Esophagus mucosa (tissue), 1 donor: ENCODE measurements at places on chromosomes 7 and 10.
A peak's percentile ranks its signal among the peaks of the same experiment; 100 is the strongest.

GRCh38 chr7:20700453-20701227 lies 85.2 kb downstream of the ABCB5 start:
- ATAC-seq = no peak

- ATAC-seq = no peak
Observed at GRCh38 chr7:7848246-7848645, 120.3 kb upstream of the GLCCI1 start.

- ATAC-seq = no peak
Observed at GRCh38 chr7:158357898-158358821, 229.5 kb downstream of the PTPRN2 start.

GRCh38 chr10:2745666-2746065 lies 321.7 kb upstream of the PFKP start:
- ATAC-seq = no peak

DNA sequence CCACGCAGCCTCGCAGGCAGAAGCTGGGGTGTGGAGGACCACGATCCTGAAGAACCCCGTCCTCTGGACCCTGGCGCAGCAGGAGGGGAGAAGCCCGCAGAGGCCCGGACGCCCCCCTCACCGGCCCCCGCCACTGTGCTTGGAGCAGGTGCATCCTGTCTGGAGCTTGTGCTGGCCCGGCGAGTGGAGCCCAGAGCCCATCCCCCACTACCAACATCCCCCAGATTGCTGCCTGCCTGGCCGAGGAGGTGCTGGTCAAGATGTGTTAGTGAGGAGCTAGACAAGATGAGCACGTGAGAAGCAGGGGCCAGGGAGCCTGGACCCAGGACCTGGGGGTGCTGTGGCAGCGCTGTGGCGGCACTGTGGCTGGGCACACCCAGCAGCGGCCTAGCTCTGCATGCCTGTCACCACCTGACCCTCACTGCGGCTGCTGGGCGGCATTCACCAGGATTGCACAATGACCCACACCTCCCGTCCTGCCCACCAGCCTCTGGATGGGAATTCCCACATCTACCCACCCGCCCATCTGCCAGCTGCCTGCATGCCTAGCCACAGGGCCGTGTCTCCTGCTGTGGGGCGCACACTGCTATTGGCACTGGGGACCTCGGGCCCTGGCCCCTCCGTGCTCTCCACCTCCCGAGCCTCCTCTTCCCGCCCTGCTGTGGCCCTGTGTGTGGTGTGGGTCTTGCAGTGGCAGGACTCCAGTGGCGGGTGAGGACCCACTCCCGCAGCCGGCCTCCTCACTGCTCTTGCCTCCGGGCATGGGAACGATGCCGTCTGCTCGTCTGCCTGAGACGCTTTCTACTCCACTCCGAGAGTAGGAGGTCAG lies 11.8 kb downstream of the GPR146 start:
- ATAC-seq = peak; percentile 27

DNA sequence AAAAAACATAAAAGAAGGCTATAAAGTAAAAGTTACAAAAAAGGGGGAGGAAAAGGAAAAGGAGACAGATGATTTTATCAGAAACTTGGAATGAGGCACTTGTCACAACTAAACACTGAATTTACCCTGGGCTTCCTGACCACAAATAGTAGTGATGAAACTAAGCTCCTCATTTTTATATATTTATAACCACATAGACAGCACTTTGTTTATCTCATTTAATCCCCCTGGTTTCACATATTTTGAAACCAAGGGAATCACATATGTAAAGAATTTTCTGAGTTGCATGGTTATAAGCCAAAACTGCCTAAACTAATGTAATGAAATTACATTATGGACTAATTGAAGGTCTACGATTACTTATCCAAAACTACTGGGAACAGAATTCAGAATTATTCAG lies 39.6 kb upstream of the MET start:
- no peak for ATAC-seq

DNA sequence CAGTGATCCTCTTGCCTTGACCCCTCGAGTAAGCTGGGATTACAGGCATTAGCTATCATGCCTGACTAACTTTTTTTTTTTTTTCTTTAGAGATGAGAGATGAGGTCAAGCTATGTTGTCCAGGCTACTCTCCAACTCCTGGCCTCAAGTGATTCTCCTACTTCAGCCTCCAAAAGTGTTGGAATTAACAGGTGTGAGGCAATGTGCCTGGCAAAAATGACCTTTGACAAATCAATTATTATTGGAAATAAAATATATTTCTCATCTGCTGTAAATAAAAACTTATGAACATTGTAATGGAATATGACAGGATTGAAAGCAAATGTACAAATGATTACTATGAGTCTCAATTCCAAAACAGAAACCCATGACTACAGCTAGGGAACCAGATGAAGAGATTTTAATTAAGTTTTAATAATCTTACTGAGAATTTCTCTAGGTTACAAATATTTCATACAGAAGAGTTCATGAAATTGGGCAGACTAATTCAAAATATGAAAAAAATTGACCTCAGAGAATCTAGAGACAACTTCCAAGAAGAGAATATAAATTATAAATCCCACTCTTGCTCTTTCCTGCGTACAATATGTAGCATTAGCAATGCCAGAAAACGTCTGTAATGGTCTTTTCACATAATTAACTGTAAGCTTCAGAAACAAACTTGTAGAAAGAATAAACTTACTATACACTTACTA lies 414.7 kb downstream of the DGKB start:
- no peak for ATAC-seq

GRCh38 chr7:152489044-152489443 lies 53.2 kb upstream of the KMT2C start:
- no peak for ATAC-seq

GRCh38 chr10:48516911-48517310 lies 88.0 kb downstream of the ARHGAP22 start:
- no peak for ATAC-seq

- no peak for ATAC-seq
Observed at GRCh38 chr10:45118929-45119328, 118.2 kb downstream of the ZNF22 start.

DNA sequence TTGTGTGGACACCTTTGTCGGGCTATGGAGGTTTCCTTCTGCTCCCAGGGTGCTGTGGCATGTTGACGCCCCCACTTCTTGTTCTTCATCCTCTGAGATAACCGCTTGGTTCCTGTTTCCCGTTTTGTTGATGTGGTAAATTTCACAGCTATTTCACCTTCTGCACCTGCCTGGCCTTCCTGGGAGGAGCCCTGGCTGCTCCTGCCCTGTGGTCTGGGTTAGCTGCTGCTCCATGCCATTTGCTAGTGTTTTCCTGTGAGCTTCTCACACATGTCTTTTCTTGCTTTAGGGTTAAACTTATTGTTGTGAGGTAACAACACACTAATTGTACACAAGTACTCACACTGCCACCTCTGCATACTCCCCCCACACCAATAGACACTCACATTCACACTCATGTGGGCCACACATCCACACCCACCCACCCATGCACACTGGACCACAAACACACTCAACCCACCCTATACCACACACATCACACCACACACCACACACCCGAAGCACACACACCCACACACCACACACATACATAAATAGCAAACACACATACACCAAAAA lies 46.5 kb upstream of the MSMB start:
- ATAC-seq = no peak

DNA sequence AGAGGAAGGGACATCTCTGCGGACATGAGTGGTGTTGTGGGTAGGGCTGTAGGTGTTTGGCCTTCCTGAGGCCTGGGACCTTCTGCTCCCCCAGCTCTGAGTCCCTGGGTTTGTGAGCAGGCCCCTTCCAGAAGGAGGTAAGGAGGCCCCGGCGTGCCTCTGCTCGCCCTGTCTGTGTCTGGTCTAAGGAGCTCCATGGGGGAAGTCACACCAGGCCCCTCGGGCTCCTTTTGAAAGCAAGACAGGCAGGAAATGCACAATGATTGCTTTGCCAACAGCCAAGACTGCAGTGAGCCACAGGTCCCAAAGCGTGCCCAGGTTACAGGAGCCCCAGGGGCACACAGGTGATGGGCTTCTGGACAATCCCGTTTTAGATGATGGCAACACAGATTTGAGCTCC lies 89.5 kb downstream of the FAM53B start:
- ATAC-seq = peak; percentile 76

DNA sequence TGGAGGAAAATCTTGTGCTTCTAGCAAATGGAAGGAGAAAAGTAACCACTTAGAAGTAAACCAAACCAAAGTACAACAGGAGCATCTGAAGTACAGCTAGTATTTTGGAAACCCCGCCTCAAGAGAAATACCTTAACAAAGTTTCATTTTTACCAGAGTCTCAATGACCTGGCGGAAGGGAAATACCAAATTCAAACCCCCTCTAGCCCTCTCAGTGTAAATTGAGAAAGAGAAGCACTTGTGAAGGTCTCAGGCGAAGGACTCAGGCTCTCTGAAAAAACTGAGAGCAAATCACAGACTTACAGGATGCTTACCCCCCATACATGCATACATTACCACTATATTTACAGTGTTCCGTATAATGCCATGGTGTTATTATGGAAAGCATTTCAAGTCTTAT lies 70.1 kb downstream of the ZPBP start:
- ATAC-seq = no peak

- no peak for ATAC-seq
Observed at GRCh38 chr7:156504687-156505545, 135.7 kb upstream of the RNF32 start.

GRCh38 chr7:39161903-39162302 lies 184.2 kb downstream of the POU6F2 start:
- no peak for ATAC-seq

GRCh38 chr7:3259711-3260400 lies 41.2 kb upstream of the SDK1 start:
- no peak for ATAC-seq

DNA sequence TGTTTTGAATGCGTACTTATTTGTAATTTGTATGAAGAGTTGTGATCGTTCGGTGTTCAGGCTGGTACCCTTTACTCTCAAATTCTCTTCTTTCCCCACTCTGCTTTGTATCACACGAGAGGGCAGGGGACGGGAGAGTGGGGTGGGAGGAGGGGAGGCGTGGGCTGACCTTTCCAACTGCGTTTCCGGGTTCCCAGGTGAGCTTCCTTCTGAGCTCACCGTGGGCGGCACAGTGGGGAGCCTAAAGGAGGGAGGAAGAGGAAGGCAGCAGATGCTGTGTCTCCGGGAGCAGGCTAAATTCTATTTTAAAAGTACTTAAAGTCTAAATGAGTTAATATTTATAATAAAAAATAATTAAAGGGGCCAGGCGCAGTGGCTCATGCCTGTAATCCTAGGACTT lies 7.4 kb upstream of the XRCC2 start:
- no peak for ATAC-seq

- no peak for ATAC-seq
Observed at GRCh38 chr10:4527281-4527970, 298.6 kb upstream of the AKR1E2 start.

DNA sequence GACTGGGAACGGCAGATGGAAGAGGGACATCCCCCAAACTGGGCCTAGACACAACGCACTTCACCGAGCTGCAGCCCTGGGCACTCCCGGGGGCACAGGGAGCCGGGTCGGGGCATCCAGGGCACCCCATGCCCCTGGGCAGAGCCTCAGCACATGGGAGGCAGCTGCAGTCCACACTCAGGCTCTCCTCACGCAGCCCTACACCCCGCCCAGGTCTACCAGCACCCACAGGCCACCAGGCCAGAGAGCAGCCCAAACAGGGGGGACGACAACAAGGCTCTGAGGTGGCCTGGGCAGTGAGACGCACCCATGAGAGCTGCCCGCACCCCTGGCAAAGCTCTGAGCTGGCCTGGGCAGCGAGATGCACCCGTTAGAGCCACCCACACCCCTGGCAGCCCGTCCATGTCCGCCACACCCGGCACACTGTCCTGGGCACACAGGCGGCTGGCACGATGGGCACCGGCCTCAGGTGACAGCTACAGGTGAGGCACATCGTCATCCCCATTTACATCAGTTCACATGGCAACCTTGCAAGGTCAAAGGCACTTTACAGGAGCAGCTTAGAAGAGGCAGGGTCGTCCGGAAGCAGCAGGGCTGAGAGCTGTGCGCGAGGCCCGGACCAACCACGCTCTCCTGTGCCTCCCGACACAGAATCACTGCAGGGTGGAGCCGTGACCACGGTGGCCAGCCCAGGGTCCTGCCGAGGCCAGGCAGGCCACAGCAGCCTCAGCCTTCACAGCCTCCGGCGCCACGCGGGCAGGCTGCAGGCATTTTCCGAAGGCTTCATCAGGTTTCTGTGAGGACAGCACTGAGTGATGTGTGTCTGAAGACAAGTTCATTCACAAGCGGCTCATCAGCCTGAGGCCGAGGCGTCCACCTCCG lies 228.6 kb downstream of the MAD1L1 start:
- no peak for ATAC-seq

DNA sequence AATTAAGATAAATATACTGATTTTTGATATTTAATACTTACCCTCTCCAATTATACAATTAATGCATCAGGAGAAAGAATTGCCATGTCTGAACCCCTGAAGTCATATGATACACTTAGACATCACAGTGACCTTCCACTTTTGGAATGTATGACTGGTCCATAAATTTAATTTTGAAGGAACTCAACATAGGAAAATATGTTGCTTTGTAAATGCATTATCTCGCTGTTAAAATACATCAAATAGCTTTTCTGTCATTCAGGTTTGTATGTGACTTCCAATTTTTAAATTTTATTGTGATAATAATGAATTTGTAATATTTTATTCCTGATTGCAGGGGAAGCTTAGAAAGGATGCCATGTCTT lies 631.9 kb upstream of the ANKRD30A start:
- no peak for ATAC-seq

DNA sequence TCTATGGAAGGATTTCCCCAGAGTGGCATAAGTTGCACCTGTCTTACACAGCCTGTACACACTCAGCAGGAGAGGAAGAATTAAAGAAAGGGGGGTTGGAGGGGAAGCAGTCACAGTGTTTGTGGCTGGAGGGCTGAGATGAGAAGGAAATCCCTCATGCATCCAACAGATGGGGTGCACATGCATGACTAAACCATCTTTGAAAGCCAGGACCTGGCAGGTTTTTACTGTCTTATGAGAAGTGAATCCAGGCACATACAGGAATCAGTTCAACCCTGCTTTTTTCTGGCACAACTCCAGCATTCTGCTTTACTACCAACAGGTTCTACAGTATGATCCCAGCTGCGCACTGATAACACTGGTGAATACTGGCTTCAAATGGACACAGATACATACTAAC lies 107.7 kb downstream of the CACNA2D1 start:
- ATAC-seq = peak; percentile 17

DNA sequence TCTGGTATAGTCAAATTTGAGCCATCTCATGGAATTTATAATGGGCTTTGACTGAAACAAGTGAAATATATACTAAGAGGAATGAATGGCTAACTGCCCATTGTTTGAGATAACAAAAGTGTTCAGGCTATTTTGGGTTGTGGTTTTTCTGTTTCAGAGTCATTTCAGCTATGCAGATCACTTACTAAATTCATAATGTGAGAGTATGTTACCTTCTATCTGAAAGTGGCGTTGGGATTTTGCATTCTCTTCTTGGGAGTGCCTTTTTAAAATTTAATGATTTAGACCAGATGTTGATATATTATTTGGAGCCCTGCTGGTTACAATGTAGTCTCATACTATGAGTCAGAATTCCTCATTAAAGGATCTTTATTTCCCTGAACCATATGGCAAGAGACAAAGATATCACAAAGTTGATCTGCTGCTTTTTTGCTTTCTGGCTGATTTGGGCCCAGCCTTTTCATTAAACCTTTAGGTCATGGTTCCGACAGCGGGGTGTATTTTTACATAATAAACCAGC lies 10.4 kb downstream of the VCL start:
- ATAC-seq = no peak

GRCh38 chr10:26361351-26361750 lies 76.8 kb upstream of the APBB1IP start:
- ATAC-seq = no peak
